Breast epithelium (tissue), 4 donors: ENCODE measurements at places on chromosomes 11 and 22. TPM values are rescaled to one million over a fixed set of nuclear protein-coding genes. Genes with fewer than 3 reads are reported as not detected.

DNA sequence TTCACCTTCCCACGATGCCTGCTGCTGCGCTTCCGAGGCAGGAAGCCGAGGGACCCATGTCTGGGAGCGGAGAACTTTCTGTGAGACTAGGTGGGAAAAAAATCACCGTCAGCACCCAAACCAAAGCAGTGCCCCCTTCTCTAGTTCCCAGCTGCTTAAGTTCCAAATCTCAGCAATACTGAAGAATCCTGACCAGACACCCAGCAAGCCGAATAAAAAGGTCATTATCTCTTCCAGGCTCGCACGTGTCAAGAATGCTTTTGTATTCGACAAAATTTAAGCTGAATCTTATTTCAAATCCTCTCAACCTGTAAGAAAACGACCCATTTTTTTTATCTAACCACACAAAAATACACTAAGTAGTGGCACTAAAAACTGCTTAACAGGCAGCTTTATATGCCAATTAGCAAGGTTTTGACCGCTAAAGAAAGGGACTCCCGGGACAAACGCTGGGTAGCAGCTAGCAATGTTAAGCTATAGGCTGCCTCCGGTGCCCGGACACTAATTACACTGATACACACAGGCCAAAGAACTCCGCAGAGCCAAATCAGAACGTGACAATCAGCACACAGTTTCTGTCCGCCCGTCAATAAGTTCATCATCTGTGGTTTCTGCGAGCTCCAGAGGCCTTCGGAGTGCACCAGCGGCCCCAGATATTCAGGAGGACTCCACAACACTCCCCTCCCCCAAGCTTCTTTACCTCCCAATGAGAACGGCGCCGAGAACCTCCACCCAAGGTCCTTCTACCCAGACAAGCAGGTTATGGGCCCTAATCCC, 728 bp downstream of the RPL3 start:
- DNase-seq = no peak

- DNase-seq = no peak
Measured at GRCh38 chr11:62370743-62371440, 33.6 kb downstream of the ASRGL1 start.

DNA sequence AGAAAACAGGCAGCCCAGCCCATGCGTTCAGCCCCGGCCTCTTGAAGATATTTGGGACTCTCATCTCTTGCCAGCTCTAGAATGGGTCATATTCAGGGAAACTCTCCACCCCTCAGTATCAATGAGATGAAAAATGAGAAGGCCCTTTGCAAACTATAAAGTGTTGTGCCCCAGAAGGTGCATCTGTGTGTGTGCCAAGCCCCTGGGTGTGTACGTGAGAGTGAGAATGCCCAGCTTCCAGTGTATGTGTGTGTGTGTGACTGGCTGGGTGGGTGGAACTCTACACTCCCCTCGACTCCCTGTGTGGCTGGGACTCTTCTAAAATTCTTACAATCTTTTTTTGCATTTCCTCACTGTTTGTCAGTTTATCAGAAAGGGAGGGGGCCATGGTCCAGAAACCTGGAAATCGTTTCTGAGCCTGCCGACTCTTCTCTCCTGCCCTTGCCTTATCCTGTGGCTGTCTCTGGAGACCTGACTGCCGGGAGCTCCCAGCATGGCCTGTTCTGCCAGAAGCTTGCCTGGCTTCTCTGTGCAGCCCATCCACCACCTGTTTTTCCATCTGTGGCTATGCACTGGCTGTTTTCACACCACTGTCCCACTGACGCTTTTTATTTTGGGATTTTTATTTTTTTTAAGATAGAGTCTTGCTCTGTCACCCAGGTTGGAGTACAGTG, 1.2 kb downstream of the P2RY6 start:
- no peak for DNase-seq

DNA sequence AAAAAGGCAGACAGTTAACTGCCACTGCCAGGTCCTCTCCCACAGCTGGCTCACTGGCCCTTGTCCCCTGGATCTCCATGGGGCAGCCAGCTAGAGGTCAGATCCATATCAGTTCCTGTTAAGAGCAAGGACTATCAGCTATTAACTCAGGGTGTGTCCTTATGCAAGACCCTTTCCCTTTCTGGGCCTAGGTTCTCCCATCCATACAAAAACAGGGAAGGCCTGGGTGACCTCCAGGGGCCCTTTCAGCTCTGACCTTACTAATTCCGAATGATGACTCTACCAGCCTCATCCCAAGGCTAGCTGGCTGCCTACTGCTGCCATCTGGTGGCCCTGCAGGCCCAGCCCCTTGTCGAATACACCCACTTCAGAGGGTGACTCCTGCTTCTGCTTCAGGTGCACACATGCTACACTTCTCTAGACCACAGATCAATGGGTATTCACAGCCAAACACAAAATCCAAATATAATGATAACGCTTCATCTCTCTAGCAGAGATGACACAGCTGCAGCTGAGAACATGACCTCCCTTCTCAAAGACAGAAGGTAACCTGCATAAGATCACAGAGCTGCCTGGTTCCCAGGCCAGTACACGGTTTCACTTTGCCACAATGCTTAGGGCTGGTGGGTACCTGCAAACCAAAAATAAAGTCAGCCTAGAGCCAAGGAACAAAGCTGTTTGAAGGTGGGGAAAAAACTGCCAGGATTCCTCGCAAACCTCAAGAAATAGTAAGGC, 34.1 kb downstream of the SERGEF start:
- no peak for DNase-seq

- peak; percentile 56 for DNase-seq
Measured at GRCh38 chr11:134124660-134125451, 56.0 kb downstream of the JAM3 start.

GRCh38 chr11:20156876-20157613, 3.2 kb downstream of the DBX1 start:
- no peak for DNase-seq

DNA sequence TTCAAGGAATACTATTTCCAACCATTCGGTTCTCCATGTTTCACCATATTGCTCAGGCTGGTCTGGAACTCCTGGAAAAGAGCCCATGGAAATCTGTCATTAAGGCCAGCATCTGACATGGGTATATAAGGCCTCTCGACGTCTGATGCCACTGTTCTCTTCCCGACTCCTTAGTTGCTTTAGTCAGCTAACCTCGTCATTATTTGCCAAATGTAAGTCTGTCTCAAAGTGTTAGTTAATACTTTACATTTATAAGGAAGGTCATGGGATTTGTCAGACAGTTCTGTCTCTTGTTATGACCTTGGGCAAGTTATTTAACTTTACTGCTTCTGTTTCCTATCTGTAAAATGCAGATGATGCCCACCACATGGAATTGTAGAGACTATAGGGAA, 1.6 kb downstream of the MRPL48 start:
- no peak for DNase-seq

DNA sequence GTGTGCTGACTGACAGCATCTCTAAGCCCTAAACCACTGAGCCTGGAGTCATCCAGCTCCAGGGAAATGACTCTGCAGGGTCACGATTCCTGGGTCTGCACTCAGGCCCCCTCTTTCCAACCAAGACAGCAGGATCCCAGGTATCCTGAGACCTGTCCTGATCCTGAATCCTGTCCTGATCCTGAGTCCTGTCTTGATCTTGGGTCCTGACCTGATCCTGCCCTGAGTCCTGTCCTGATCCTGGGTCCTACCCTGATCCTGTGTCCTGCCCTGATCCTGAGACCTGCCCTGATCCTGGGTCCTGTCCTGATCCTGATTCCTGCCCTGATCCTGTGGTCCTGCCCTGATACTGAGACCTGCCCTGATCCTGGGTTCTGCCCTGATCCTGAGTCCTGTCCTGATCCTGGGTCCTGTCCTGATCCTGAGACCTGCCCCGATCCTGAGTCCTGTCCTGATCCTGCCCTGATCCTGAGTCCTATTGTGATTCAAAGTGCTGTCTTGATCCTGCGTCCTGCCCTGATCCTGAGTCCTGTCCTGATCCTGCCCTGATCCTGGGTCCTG, 1.4 kb upstream of the KRTAP5-6 start:
- DNase-seq = no peak

DNA sequence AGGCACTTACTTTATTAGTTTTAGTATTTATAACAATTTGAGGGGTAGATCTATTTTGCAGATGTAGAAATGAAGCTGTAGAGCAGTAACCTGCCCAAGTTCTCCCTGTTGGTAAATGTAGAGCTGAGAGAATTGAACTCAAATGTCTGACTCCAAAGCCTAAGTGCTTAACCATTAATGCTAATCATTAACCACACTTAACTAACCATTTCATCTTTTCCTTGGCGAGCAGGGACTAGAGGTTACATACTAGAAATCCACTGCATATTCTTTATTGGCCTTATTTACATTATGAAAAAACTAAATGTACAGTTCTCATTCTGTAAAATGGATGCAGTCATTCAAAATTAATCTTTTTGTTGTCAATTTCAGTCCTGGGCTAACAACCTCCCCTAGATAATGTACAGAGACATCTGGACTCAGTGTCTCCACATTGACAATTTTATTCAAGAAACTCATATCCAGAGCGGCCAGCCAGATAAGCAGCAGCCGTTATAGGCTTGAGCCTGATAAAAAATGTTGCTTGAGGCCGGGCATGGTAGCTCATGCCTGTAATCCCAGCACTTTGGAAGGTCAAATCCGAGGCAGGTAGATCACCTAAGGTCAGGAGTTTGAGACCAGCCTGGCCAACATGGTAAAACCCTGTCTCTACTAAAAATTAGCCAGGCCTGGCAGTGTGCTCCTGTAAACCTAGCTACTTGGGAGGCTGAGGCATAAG, 76.7 kb upstream of the PICALM start:
- no peak for DNase-seq

GRCh38 chr11:117671370-117671769, 125.6 kb downstream of the DSCAML1 start:
- DNase-seq = no peak

DNA sequence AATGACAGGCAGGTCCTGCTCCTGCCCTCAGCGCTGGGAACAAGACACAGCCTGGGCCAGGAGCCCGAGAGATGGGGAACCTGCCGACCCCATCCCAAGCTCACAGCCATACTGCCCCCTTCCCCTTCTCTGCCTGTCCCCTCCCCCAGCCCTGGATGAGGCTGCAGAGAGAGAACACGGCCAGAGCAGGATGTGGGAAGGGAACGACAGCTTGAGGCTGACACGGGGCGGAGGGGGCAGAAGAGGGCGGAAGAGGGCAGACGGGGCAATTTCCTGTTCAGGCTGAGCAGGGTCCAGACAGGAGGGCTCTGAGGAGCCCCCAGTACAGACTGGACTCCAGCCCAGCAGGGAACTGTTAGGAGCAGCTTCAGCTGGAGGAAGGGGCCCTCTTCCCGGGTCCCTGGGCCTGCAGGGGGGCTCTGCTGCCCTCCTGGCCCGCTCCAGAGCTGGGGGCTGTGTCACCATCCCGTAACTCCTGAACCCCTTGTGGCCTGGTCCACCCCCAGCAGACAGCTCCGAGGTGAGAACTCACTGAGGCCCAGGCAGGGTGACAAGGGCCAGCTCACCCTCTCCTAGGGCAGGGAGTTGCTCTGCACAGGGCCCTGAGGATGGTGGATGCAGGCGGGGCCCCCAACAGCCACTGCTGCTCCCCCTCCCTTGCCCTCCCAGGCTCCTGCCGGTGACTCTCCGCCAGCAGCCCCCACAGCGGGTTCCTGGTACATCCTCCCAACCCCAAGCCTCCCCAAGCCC, 5.7 kb downstream of the CTSD start:
- DNase-seq = no peak

- no peak for DNase-seq
Measured at GRCh38 chr11:124724979-124725718, 14.6 kb upstream of the NRGN start.

- DNase-seq = no peak
Measured at GRCh38 chr11:42490506-42490905, 821.3 kb upstream of the API5 start.

DNA sequence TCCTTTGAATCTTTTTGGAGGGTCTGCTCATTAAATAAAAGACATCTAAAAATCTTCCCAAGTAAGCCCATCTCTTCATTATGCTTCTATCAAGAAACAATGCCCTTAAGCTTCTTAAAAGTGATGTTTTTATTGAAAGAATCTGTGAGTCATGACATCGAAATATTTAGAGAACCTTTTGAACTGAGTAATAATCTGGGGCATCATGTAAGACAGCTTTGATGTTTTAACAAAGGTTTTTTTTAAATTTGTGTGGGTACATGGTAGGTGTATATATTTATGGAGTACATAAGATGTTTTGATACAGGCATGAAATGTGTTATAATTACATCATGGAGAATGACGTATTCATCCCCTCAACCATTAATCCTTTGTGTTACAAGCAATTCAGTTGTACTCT, 46.8 kb downstream of the PLAAT5 start:
- no peak for DNase-seq

DNA sequence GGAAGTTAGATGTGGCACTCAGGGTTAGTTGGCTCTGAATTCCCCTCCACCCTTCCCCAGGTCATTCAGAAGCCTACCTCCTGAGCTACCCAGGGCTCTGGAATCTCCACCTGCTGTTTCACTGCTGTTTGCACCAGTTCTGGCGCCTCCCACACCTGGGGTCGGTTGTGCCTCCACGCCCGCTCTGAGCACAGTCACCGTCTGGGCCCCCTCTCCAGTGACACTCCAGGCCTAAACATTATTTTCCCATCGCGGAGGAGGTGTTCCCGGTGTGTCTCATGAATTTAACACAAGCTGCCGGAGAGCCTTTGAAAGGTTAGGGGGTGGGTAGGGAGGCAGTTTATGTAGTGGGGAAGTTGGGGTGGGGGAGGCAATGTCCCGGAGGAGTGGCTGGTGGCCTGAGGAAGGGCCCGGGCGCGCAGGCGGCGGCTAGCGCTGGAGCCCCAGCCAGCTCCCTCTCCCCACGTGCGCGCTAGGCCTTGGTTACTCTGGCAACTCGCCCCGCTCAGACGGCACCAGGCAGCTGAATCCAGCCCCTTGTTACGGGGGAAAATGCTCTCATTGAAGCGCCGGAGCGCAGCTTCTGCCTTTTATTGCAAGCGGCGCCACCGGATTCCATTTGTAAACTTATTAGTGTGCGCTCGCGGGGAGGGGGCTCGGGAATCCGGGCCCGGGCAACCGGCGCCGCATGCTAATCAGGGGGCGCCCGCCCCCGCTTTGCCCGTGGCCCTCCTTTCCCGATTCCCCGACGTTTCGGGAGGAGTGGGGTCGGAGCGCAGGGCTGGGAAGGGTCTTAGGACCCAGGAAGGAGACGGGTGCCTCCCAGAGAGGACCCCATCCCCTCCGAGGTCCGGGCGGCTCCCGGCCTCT, 52.4 kb downstream of the GRIK4 start:
- peak; percentile 62 for DNase-seq

- DNase-seq = no peak
Measured at GRCh38 chr11:75103380-75104026, 6.8 kb upstream of the OR2AT4 start.

DNA sequence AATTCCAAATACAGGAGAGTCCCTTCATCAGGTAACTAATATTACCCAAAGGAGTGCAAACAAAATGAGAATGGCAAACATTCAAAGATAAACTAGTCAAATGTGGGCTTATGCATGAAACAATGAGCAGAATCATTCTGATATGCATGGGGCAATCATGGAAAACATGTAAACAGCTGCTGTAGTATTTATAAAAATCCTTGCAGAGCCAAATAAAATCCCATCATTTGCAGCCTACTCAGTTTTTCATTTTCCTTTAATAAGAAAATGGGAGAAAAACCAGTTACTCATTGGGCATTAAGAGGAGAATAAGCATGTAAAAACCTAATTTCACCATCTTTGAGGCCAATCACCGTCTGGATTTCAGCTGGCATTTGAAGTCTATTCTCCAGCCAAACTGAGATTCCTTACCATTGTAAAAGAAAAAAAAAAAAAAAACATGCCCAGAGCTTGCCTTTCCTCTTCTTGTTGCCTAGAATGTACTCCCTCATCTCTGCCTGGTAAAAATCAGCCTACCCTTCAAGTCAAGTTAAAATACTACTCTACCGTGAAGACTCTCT, 249.1 kb downstream of the TTC28 start:
- no peak for DNase-seq

RIBC2 gene
- 1.3 TPM for total RNA-seq

BIRC2 gene
- 48.5 TPM for total RNA-seq

ARHGEF12 gene
- total RNA-seq = 192 TPM

ZNF280A gene
- total RNA-seq = not detected

MYBPC3 gene
- total RNA-seq = under 0.01 TPM
